T-cell (primary cell): ENCODE measurements at places on chromosomes 1 and 21. TPM values are rescaled to one million over a fixed set of nuclear protein-coding genes. Genes with fewer than 3 reads are reported as not detected.

RNF186 gene
- not detected for total RNA-seq

PDZK1 gene
- total RNA-seq: not detected

DNA sequence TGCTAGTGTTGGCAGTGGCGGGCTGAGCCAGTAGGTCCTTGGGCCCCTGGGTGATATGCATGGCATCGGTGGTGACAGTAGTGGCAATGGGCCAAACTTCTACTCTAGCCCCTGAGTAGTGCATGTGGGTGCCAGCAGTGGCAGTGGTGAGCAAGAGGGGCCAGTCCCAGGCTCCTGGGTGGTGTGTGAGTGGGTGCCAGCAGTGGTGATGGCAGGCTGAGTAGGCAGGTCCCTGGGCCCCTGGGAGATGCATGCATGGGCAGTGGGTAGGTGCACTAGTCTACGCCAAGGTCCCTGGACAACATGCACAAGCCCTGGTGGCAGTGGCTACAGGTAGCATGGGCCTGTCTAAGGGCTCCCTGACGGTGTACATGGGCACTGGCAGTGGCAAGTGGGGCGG is 24.6 kb upstream of the TTC22 start:
- DNase-seq: no peak

DNA sequence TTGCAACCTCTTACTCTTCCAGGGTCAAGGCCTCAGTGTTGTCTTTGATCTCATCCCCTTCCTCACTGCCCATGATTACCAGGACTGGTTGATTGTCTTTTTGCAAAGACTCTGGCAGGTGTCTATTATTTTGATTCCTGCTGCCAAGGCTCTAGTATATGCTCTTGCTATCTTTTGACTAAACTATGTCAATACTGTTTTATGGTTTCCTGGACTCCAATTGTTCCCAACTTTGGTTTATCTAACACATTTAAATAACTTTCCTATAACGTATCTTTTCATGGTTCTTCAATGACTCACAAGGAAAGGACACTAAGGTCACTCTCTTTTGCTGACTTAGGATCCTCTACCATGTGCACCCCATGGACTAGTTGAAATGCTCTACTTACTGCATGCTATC is 141.5 kb downstream of the PTPRC start:
- DNase-seq: no peak

GRCh38 chr1:18234790-18235242 is 127.2 kb downstream of the IGSF21 start:
- no peak for DNase-seq

- no peak for DNase-seq
Observed at GRCh38 chr1:1684031-1684681, 8.4 kb downstream of the SLC35E2B start.

GRCh38 chr1:198669023-198669698 is 30.3 kb downstream of the PTPRC start:
- no peak for DNase-seq

DNA sequence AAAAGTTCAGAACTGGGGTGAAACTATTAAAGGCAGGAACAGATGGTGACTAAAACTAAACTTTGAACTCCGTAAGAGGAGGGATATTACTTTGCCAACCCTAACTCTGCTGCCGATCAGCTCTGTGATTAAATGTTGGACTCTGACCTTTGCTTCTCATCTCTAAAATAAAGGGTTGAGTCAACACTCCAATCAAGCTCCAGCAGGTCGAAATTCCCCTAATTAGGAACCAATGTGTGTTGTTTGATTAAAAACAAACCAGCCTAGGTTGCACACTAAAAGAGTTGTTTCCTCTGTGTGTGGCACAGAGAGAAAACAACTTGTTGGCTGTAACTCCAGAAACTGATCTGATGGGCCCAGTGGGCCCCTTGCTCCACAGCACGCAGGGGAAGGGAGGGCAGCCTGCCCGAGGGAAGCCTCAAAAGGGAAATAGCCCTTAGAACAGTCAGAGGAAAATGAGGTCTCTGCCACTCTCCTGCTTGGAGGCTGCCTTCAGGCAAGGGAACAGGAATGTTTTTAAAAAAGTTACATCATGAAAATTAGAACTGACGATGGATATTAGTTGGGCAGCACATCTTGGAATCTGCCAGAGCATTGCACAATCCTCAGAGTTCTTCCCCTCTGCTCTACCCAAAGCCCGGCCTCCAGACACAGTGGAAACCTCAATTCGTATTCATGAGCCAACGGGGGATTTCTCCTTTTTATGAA is 69.3 kb downstream of the KCTD3 start:
- DNase-seq: no peak

DNA sequence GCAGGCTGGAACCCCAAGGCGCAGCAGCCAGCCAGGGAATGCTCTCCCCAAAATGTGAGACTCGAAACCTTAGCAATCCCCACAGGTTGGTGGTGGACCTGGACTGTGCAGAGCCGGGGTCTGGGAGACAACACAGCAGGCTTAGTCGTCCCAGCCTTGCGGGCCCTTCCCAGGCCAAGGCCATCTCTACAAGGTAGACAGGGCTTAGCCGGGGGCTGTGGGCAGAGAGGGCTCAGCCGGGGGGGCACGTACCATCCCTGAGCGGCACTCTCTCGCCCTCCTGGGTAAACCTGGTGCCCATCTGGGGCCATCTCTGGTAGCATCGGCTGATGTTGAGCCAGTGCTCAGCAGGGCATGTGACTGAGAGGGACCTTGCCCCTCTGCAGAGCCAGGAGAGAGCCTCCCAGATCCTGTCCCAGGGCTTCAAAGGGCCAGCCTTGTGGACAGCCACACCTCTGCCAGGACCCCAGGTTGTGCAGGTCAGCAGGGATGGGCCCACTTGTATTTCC is 2.2 kb upstream of the ACTRT2 start:
- DNase-seq: no peak

DNA sequence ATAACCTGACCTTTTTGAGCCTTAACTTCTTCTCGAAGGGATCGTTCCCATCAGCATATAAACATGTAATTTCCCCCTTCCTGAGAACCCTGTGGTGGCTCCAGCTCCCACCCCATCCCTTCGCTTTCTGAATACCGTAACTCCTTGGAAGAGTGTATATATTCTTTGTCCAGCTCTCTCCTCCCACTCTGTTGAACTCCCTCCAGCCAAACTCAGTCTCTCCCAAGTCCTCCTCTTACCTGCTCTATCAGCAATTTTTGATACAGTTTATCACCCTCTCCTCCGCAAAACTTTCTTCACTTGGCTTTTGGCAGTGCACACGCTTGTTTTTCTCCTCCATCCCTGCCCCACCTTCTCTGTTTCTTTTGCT is 109.9 kb upstream of the SLC25A33 start:
- no peak for DNase-seq

DNA sequence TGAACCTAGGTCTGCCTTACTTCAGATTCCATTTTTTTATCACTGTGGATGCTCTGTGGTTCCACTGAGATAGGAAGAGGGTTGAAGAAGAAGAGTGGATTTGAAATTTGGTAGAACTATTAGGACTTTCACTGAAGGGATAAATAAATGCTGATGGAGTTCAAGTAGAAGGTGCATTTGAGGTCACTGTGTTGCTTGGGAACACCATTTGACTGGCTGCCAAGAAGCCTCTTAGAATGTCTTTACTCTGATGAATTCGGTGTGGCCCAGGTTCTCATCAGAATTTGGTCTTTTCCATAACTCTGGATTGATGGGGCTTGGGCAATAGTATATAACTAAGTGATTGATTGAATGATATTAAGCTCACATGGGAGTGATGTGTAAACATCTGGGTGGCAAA is 11.9 kb downstream of the XPR1 start:
- no peak for DNase-seq

RSRP1 gene
- 517 TPM for total RNA-seq

OPN3 gene
- 6.1 TPM for total RNA-seq

SPAG17 gene
- not detected for total RNA-seq

GRCh38 chr21:37407719-37408420 is 41.3 kb downstream of the DYRK1A start:
- DNase-seq: no peak

DNA sequence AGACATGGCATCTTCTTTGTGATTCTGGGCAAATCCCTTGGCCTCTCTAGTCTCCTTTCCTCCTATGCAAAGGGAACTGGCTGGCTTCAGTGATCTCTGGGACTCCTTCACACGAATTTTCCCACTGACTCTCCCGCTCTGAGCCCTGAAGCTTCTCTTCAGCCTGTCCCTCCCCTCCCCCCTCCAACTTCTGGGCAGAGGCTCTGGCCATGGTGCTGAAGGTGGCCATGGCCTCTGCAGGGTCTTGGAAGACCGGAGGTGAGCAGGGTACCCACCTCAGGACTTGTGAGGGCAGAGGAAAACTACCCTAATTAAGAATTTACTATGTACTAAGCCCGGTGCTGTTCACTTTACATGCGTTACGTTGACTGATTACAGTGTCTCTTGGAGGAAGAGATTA is 29.4 kb upstream of the POU3F1 start:
- DNase-seq: no peak

ANKRD65 gene
- total RNA-seq: not detected

- DNase-seq: no peak
Observed at GRCh38 chr1:162214202-162214601, 144.7 kb downstream of the NOS1AP start.

PYHIN1 gene
- 33.1 TPM for total RNA-seq

OR2W3 gene
- not detected for total RNA-seq

SRM gene
- 72.4 TPM for total RNA-seq

LDLRAD1 gene
- total RNA-seq: not detected

DNA sequence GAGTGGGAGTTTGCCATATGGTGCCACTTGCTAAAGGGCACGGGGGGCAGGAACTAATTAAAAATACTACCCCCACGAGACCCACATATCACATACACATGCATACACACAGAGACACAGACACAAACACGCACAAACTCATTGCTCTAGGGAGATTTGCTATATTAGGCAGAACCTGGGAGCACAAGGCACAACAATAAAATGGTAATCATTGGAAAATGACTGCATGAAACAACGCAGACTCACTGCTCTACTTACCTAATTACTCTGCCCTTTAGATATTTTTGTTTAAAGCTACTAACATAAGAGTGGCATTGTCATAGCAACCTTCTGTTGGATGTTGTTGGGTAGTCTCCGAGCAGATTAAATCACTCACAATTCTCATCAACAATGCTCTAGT is 20.3 kb upstream of the RGS4 start:
- no peak for DNase-seq

GRCh38 chr1:56573311-56573710 is 6.1 kb downstream of the PLPP3 start:
- no peak for DNase-seq

DNA sequence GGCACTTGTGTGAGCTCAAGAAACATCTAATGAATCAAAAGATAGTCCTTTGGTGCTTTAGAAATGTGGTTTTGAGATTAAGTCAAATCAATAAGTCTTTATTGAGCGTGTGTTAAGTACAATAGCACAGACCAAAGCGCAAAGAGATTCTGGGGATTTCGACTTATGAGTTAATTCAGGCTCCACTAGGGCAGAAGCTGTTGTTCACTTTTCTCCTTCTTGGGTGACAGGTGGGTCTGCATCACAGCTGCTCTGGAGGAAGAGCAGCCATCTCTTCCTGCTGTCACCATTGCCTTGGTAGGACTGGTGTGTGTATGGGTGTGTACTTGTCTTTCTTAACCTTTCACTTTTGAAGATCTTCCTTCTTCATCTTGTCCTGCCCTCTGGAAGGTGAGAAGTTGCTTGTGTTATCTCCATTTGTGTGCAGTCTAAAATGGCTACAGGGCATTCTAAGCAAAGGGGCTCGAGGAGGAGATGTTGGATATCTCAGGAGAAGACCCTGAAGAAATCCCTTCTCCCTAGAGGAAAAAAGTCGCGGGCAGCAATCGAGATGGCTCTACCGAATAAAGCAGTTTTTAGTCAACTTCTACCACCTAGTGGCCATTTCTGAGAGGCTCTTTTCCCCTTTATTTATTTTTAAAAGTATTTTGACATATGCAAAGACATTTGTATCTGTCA is 22.9 kb upstream of the DISC1 start:
- peak; percentile 10 for DNase-seq

WNT3A gene
- not detected for total RNA-seq

- no peak for DNase-seq
Observed at GRCh38 chr21:45255381-45256020, 32.2 kb downstream of the POFUT2 start.

DNA sequence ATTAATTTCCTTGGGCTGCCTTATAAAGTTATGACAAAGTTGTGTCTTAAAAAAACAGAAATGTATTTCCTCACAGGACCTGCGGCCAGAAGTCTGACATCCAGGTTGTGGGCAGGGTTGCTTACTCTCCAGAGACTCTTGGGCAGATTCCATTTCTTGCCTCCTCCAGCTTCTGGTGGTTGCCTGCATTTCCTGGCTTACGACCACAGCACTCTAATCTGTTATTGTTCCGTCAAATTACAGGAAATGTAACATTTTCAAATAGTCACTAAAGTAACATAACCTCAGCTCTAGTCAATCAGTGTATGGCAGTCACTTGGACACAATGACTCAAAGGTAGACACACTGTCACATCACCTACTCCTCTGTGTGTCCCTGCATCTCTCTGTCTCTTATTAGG is 226.8 kb downstream of the DNAH14 start:
- DNase-seq: no peak
